GOT3 (cell line): ENCODE measurements at places on chromosomes 2 and 18.

- DNase-seq, result no peak
Measured at GRCh38 chr2:160411167-160411566, 82.4 kb downstream of the RBMS1 start.

- DNase-seq, result no peak
Measured at GRCh38 chr2:183250472-183250871, 126.2 kb downstream of the NUP35 start.

DNA sequence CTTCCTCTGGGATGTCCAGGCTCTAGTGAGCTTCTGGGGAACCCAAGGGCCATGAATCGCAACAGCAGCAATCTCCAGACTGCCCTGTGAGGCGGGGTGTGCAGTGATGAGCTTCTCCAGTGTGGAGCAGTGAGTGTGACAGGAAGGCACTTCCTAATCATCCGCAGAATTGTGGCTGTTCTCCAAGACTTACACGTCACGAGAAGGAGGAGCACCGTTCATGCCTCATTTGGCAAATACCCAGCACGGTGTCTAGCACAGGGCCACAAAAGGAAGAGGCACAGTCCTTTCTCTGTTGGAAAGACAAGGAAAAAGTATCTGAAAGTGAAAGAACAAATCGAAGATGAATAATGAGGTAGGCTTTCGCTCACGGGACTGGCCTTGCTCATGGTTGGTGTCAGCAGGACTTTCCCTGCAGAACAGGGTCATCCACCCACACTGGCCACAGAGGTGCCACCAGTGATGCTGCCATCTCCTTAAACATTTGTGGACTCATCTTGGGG, 125.1 kb upstream of the HAAO start:
- no peak for DNase-seq

GRCh38 chr2:217370391-217370790, 510.5 kb upstream of the TNP1 start:
- no peak for DNase-seq

- DNase-seq, result peak; percentile 28
Measured at GRCh38 chr2:235765181-235765820, 271.5 kb downstream of the AGAP1 start.

- DNase-seq, result no peak
Measured at GRCh38 chr2:239951825-239952224, 73.3 kb downstream of the NDUFA10 start.

DNA sequence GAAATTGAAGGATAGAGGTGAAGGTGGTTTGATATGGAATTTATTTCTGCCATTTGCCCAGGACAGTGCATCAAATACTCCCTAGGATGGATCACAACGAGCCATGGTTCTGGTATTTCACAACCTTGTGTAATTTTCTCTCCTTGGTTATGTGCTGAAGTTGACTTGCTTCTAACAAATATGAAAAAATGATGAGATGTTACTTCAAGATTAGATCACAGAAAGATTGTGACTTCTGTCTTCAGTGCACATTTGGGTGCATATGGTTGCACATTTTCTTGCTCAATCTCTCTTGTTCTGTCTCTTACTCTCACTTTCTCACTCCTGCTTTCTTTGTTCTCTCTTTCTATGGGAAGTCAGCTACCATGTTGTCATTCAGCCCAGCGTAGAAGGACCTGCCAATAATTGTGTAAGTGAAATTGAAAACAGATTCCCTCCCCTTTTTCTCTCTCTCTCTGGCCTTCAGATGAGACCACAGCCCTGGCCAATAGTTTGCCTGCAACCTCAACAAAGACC, 104.6 kb upstream of the RMDN2 start:
- no peak for DNase-seq

GRCh38 chr2:178392215-178392614, 58.8 kb downstream of the PRKRA start:
- DNase-seq, result no peak

DNA sequence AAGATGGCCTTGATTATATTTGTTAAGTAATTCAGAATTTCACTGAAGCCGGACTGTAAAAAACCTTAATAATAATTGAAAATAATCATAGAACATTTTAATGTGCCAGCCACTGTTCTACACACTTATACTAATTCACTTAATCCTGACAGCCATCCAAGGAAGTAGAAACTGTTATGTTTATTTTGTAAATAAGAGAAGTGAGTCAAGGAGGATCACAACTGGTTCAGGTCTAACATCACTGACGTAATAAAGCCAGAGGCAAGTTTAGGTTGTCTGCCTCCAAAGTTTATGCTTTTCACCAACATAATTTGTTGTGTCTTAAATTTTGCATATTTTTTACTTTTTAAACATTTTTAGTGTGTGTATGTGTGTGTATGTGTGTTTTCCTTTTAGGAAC, 436.1 kb downstream of the LRRTM4 start:
- no peak for DNase-seq

- DNase-seq, result no peak
Measured at GRCh38 chr18:79197531-79197930, 128.3 kb downstream of the ATP9B start.
